Activated CD4-positive, CD25-positive, alpha-beta regulatory T cell treated with anti-CD3 and anti-CD28 coated beads, Interleukin-2, amount 50 U/mL, for 16 hours (primary cell): ENCODE measurements at places on chromosomes 11 and 22.

- DNase-seq = no peak
Observed at GRCh38 chr22:47589271-47590250, 827.1 kb downstream of the TBC1D22A start.

DNA sequence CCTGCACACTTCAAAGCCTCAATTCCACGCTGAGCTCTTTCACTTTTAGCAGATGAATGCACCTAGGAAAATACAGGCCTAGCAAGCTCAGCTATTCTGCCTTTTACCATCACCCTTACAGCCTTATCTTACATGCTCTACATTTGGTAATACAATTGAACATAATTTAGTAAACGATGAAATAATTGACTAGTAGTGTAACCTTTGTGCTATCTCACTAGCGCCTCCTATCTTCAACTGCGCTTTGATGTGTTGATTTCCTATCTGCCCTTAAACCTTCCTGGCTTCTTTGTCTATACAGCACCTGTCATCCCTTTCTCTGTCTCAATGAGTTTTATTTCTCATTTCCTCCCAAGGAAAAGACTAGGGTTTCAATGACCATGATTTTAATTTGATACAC lies 149.7 kb downstream of the LRRC4C start:
- no peak for DNase-seq

DNA sequence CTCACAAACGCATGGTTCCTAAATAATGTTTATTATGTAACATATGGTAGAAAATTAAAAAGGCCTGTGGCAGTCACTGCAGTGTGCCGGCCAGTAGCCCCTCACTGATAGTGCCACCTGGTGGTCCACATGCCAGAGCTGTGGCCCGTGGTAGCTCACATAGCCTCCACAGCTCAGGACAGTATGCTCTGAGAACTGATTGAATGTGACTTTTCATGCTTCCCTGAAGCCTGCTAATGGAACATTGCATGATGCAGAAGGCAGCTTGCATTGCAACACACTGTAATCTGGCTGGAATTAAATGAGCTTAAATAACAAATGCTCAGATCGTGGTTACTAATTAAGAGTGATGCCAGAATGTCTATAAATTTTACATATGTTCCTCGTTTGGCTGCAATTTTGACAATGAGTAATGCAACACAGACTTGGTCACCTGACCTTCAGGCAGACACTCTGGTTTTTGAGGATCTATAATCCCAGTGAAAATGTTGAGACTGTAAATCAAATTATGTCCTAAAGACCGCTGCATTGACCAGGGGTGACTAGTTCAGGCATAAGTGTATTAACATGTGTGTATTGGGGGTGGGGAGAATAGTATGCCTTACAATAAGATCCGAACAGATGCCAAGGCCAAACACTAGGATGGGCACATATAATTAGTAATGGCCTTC lies 566.4 kb downstream of the METTL15 start:
- no peak for DNase-seq

DNA sequence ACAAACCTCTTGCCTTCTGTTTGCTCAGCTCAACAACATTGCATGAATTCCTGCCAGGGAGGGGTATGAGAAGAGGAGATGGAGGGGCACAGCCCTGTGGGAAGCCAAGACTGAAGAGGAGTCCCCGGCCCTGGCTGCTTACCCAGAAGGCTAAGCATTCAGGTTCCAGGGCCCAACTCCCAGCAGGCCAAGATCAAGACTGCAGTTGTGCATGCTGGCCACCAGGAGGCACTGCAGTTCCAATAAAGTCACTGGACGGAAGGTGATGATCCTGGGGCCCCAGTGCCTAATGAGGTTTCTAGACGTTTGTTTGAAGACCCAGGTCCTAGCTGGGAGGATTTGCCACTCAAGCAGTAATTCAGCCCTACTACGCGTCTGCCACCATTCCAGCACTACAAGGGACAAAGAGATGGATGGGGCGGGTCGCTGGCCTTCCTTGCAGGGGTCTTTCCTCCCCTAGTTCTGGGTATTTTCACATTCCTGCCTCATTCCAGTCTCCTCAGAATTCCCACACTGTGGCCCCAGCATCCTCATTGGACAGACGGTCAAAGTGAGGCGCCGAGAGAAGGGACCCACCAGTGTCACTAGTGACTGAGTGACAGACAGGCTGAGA lies 23.6 kb downstream of the ALX4 start:
- DNase-seq = peak; percentile 20

DNA sequence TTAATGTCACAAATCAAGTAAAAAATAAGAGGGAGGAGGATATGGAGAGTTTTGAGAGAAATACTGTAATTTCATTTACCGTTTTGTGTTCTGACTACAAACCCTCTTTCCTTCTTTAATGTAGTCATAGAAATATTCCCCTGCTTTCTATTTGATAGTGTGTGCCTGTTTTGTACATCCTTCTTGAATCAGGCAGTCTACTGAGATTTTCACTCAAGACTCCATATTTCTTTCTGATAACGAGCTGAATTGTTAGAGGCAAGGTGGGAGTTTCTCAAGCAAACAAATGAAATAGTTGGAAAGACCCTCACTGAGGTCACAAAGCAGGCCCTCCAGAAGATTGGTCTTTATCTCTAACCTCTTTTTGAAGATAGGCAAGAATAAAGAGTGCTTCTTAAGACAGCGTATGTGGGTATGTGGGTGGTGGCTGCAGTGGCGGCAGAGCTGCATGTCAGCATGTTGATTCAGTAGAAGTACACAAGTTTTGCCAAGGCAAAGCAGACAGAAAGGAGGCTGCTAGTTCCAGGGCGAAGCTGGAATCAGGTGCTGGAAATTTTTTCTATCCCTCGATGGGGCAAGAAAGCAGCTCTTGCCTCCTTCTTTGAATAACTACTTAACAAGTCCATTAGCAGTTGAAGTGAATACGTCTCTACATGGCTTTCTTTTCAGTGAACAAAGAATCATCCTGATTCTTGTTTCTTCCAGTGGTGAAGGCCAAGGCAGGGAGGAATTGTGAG lies 164.2 kb downstream of the FAM76B start:
- no peak for DNase-seq

GRCh38 chr11:100637706-100638105 lies 49.4 kb upstream of the ARHGAP42 start:
- no peak for DNase-seq

GRCh38 chr22:38471237-38471636 lies 3.3 kb downstream of the KDELR3 start:
- DNase-seq = no peak
